Erythroblast (primary cell): ENCODE measurements at places on chromosomes 12 and 14.
A peak's percentile ranks its signal among the peaks of the same experiment; 100 is the strongest.

GRCh38 chr14:87896393-87897380 lies 96.3 kb downstream of the GALC start:
- DNase-seq = peak; percentile 41

- no peak for DNase-seq
Observed at GRCh38 chr12:29041621-29042020, 107.5 kb upstream of the FAR2 start.

GRCh38 chr14:76153919-76154318 lies 2.2 kb downstream of the GPATCH2L start:
- DNase-seq = no peak

DNA sequence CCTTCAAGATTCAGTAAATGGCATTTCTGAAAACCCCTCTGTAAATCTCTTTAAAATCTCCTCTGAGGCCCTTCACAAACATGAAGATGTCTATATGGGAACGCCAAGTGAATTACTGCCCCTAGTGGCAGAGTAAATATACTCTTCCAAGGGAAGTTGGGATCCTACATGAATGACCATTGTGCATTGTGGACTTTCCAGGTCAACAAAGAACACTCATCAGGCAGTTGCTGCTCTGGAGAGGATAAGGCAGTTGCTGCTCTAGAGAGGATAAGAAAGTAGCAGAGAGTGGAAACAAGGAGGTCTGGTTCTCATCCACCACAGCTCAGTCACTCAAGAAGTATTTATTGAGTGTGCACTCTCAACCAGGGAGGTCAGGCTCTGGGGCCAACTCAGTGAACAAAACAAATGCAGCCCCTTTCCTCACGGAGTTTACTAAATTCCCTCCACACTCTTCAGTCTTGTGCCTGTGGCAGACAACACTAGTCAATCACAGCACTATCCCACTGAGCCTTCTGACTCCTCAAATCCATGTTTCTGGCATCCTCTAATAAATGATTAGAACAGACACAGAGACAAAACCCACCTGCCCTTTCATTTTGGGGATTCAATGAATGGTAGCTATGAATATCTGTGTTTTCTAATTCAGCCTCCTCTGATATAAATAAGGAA lies 52.9 kb downstream of the SVOP start:
- no peak for DNase-seq

DNA sequence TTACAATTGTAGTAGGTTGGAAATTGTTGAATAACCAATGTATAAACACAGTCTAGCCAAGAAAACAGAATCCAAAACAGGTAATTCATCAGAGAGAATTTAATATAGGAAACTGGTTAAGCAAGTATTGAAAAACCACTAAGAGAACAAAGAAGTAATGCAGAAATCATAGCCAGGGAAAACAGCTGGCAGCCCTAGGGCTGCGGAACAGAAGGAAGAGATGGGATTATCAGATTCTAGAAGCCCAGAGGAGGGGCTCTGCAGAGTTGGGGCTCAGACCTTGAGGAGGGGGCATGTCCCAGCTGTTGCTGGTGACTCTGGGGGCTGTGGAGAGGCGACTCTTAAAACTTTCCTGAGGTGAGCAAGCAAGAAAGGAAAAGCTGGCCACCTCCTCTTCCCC lies 49.4 kb downstream of the CD9 start:
- DNase-seq = no peak

DNA sequence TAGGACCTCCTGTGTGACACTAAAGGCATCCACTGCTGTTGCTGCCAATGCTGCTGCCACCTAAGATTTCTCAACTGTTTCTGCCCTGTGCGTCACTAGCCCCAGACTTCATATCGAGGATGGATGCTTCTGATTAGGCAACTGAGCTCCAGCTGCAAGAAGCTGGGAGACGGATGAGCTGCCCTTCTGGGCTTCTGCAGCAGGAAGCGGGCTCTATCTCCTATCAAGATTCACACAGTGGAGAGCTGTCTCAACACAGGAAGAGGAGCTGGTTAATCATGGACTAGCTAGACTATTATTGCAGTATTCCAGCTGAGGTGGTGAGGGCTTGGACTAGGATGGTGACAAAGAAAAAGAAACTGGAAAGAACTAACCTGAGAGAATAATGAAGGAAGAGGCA lies 59.2 kb upstream of the PELI2 start:
- DNase-seq = no peak

DNA sequence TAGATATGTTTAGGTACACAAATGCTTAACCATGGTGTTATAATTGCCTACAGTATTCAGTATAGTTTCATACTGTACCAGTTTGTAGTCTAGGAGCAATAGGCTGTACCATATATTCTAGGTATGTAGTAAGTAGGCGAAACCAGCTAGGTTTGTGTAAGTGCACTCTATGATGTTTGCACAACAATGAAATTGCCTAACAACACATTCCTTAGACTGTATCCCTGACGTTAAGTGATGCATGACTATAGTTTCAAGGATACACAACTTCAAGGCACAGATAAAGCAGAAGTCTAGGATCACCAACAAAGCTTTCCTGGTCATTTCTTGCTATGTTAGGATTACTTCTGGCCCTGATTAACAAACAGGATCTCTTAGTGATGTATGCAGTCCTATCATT lies 135.1 kb downstream of the SLC38A1 start:
- DNase-seq = no peak

- no peak for DNase-seq
Observed at GRCh38 chr12:44053549-44054127, 217.8 kb downstream of the TMEM117 start.

GRCh38 chr14:69554500-69554899 lies 20.2 kb downstream of the CCDC177 start:
- DNase-seq = no peak

GRCh38 chr14:69796797-69797500 lies at the start of gene SLC10A1:
Gene SLC10A1, minus strand, starts transcription at chr14:69797241. Its CDS starts 86 bp downstream, at chr14:69797155.
- DNase-seq = no peak

GRCh38 chr12:90234472-90234871 lies 525.8 kb upstream of the ATP2B1 start:
- no peak for DNase-seq

DNA sequence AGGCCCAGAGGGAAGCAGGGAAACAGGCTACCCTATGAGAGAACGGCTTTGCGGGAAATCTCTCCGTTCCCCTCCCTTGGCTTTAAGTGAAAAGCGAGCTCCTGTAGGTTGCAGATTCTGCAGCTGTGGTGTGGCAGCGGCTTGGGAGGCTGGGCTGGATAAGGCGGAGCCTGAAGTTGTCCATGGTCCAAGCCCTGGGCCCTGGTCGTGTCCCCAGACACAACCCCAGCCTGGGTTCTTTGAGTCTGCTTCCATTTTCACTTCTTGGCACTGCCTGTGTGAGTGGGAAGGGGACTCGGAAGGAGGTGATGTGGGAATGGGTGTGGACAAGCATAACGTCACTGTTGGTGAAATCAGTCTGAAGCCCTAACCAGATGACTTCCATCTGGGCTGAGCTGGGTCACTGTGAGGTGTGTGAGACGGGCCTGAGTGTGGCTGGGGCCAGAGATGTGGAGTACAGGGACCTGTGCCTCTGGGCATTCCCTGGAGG lies 43.0 kb upstream of the CTDSP2 start:
- DNase-seq = no peak

GRCh38 chr12:92961949-92962348 lies 32.9 kb upstream of the EEA1 start:
- DNase-seq = no peak

DNA sequence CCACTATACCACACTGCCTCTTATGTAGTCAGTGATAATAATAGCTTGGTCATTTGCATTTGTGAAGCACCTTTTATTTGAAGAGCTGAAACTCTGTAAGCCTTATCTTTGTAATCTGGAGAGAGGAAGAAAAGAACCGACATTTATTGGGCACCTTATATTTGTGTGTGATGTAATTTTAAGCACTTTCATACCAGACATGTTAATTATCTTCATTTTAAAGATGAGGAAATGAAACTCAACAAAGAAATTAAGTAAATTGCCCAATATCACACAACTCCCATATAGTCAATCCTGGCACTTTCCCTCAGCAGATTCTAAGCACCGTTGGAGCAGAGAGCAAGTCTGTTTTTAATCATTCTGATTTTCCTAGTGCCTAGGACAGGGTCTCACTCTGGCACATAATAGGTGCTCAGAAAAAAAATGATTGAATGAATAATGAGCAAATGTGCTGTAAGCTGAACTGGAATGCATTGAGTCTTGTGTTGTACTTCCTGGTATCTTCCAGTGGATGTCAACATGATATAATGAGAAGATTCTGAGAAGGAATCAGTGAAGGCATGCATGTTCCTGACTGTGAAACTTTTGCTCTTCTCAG lies 418.9 kb downstream of the ZFP36L1 start:
- no peak for DNase-seq

DNA sequence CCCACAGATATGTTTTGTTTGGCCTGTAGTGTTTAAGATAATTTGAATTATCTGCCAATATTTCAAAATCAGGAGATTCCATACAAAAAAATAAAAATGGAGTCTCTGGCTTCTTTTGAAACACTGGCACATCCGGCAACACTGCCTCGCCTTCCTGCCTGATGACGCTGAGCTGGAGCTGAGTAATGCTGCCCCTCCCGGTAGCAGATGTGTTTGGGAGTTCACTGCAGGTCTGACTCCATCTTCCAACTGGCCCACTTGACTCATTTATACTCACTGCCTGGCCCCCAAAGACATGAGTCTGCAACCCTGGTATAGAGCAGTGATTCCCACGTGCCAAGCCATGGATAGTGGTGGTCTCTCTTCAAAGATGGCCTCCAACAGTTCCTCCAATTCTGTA lies 7.4 kb downstream of the CIT start:
- DNase-seq = peak; percentile 60

GRCh38 chr12:54558311-54558710 lies 8.9 kb downstream of the PDE1B start:
- DNase-seq = no peak

- DNase-seq = peak; percentile 22
Observed at GRCh38 chr12:2482938-2483660, 311.7 kb upstream of the FKBP4 start.

DNA sequence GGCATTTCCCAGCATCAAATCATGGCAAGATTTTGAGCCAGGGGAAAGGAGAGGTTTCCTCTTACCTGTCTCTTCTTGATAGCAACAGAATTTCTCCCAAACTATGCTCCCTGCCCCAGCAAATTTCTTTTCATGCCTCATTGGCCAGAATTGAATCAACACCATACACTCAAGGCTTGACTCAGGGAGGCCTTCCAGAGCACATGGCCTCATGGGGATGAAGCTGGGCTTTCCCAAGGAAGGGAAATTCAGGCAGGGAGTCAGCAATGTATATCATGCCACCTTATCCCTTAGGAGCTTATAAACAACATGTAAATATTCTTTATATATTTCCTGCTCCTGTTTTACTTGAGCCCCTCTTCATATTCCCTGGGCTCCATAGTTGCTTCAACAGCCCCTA lies 62.1 kb downstream of the ARF6 start:
- DNase-seq = no peak

- no peak for DNase-seq
Observed at GRCh38 chr12:11884116-11884515, 186.6 kb upstream of the BCL2L14 start.

- peak; percentile 6 for DNase-seq
Observed at GRCh38 chr14:52951681-52952554, 1.1 kb upstream of the FERMT2 start.

GRCh38 chr14:23881282-23881681 lies 72.3 kb upstream of the DHRS4 start:
- DNase-seq = no peak

- no peak for DNase-seq
Observed at GRCh38 chr12:113390064-113391043, 13.3 kb downstream of the SDS start.

DNA sequence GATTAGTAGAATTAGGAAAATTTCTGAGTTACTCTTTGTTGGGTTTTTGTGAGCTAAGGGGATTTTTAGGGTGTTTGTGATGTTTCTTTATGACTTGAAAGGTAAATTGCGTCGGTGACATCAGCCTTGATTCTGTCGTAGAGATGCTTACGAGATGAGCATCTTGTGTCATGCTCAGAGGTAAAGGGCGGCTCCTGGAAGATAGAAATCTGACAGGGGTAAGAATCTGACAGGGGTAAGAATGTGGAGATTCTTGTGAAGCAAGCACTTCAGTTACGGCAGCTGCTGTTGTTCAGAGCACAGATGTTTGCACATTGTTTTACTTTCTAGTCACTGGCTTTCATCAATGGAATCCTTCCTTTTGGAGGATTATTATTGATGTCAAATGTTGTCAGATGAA lies 22.5 kb downstream of the EML1 start:
- no peak for DNase-seq

GRCh38 chr12:118958520-118958919 lies 22.8 kb upstream of the SRRM4 start:
- DNase-seq = no peak

DNA sequence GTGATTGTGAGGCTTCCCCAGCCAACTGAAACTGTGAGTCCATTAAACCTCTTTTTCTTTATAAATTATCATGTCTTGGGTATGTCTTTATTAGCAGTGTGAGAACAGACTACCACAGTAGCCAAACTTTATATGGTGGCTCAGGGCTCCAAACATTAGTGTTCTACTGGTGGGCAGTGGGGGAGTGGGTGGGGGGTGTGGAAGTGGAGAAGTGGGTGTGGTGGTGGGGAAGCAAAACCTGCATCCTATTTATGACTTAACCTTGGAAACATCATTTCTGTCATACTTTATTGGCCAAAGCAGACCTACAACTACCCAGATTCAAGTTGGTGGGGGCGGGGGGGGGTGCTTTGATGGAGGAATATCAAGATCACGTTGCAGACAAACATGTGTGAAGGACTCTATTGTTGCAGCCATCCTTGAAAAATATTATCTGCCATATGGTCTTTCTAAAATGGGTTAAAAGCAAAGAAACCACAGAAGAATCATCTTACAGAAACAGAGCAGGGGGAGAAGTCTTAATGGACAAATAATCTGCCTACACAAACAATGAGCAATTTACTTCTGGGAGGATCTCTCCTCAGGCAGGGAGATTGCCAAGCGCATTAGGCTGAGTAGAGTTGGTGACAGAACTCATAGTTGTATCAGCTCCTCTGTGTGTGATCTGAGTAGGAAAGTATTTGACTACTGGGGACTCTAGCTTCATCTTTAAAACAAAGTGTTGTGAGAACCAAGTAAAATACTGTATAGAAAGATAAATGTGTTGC lies 1.4 kb upstream of the PWP1 start:
- DNase-seq = no peak

DNA sequence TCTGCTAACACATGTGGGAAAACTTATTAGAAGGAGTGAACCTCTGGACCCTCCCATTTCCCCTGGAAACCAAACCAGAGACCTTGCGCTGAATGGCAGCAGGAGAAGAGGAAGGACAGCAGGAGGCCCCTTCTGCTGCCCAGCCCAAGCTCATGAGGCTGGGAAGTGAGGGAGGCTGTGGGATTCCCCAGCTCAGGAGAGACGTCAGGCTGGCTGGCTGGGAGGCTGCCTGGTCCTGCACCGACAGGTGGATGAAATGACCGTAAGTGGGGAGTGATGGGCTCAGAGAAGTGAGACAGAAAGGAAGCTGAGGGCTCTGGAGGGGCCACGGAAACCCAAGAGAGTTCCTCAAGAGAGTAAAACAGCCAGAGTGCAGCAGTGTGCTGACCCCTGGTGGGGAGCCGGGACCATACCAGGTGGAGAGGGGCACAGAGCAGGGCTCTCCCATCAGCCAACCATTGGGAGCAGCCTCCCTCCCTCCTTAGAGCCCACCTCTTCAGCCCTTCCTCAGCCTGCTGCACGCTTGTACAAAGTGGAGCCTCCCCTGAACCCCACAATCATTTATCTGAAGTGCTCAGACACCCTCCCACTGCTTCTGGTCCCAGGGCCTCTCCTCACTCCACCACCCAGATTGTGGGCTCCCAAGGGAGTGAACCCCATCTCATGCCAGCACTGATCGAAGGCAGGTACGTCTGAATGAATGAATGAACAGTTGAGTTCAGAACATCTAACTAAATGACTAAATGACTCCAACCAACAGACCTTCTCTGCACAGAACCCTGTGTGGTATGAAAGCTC lies 14.0 kb downstream of the TAMALIN start:
- peak; percentile 50 for DNase-seq
